ENCODE measurements at places on chromosomes 3 and 15.

- no peak for DNase-seq
These were observed 12.0 kb downstream of the DLL4 start for GRCh38 chr15:40941068-40941527.

GRCh38 chr3:124942613-124943012, 8.1 kb upstream of the MUC13 start:
- no peak for DNase-seq

DNA sequence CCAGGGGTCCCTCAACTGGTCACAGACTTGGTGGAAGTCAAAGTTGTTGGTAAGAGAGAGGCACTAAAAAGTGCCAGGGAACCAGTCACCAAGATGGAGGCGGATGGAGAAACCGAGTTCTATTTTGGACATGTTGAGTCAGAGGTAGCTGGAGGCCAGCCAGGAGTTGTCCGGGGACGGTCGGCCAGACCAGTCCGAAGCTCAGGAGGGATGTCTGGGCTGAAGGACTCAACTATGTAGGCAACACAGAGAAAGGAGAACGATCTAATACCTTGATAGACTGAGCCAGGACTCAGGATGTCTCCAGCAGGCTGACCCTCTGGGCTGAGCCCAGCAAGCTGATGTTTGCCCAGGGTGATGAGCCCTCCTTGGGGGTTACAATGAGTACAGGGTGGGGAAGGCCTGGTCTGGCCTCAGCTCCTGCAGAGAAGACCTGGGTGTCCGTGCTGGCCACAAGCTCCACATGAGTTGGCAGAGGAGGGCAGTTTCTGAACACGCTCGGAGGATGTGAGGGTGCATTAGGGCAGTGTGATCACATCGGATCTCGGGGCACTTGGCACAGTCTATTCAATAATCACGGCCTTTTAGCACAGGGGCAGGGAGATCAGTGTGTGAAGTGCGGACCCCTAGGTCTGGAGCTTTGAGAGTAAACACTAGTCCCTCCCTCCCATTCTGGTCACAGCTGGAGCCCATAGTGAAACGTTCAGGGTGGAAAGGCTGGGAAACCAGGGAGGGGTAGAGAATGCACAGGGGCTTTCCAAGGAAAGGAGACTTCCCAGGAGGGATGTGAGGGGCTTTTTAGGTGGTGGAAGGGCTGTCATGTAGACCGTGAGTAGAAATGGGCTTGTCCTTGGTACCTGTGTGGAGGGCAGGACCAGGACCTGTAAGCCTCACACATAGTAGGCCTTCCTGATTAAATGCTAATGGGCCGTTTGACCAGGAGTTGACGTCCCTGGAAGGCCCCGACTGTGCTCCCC, 111.9 kb downstream of the ETFA start:
- DNase-seq: no peak

DNA sequence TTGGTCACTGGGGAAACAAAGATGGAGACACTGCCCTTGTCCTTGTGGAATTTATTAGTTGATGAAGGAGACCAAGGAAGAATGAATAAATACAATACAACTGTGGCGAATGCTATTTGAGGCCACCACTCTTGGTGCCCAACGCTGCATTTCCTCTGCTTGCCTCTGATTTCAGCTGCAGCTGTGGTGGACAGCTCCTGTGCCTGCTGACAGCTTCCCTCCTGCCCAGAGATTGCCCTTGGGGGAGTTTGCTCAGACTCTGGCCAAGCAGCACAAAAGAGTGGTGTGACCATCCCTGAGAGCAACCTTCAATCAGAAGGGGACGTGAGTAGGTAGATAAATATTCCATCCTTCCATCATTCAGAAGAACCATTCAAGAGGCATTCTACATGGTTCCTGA, 64.6 kb upstream of the FHIT start:
- DNase-seq: no peak

DNA sequence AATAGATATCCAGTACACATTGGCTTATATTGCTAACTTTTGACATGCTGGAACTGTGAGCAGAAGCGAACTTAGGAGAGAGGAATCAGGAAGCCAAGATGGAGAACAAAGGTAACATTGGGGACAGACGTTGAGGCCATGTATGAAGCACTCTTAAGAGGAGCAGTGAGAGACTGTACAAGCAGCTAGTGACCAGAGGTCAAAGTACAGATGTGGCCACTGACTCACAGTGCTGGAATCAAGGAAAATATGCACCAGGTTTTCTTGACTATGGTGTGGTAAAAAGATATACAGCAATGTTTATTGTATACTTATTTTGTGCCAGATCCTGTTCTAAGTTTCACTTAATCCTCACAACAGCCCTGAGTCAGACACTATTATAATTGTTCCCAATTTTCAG, 2.0 kb upstream of the IL20RB start:
- DNase-seq: no peak

DNA sequence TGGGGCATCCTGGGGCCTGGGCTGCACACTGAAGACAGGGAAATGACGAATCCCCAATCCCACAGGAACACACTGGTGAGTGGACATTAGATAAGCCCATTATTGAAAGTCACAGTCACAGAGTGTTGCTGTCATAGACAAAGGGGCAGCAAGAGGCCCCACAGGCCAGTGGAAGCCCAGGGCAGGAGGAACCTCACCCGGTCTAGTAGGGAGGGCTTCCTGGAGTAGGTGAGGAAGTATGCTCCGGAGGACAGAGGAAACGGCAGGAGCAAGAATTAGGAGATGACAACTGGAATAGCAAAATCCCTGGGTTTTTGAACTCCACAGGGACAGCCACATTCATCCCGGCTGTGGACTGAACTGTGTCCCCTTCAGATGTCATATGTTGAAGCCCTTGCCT, 101.2 kb downstream of the TPRA1 start:
- no peak for DNase-seq

DNA sequence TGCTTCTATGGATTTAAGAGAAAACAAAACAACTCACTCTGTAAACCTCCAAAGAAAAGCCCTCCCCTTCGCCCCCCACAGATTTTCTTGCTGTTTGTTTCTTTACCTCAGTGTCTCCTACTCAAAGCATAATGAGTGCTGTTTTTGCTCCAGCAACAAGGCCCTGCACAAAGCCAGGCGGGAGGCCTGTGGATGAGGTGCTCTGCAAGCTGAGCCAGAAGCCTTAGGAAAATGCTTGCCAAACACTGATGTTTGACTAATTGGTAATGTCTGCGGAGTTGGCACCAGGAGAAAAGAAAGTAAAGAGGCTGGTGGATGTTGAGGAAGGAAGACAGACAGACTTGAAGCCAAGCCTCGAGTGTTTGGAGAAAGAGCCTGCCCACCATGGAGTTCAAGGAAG, 99.7 kb downstream of the RARB start:
- no peak for DNase-seq

DNA sequence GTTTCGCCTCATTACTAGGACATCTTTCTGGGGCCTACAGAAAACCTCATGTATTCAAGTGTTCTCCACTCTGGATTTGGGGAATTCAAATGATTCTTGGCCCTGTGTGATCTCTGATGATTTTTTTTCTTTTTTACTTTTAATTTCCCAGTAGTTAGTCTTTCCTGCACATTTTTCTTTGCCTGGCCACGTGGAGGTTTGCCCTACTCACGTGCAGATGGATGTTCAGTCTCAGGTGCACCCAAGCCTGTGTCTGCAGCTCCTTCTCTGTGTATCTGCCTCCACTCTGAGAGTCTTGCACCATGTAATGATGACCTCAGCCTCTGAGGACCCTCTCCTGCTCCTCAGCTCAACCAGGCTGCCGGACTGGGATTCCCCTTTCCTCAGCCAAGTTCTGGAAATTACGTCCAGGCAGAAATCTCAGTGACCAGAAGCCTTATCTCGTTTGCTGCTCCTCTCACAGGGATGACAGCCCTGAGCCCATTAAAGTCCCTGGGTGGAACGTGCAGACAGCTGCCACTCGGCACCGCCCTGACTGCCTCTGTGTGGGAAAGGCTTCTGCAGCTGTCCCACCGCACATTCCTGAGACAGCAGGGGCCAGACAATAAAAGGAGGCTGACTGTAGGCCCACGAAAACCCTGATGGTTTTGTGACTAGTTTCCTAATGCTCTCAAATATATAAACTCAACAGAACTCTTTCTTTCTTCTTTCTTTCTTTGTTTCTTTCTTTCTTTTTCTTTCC, 31.4 kb upstream of the GABRB3 start:
- DNase-seq: no peak

GRCh38 chr3:64093211-64093610, 69.9 kb upstream of the PSMD6 start:
- no peak for DNase-seq

- DNase-seq: peak; percentile 17
These were observed 54.2 kb upstream of the ARHGEF3 start for GRCh38 chr3:56855856-56856512.

DNA sequence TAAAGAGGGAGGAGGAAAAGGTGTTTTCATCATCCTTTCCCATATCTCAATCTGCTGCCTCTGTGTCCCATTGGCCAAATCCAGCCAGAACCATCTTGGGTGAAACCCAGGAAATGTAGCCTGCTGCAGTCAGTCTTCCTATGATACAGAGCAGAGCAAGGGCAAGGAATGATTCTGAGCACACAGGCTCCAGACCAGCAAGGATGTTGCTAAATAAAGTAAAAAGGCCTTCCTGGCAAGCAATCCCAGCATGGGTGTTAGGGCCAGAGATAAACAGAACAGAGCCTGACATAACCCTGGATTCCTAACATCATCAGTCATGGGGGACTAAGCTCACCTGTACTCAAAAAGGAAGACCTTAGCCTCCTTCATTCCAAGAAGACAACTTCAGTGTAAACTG, 90.7 kb upstream of the AGTR1 start:
- DNase-seq: no peak

GRCh38 chr3:9143184-9143583, 106.3 kb downstream of the SRGAP3 start:
- DNase-seq: no peak

DNA sequence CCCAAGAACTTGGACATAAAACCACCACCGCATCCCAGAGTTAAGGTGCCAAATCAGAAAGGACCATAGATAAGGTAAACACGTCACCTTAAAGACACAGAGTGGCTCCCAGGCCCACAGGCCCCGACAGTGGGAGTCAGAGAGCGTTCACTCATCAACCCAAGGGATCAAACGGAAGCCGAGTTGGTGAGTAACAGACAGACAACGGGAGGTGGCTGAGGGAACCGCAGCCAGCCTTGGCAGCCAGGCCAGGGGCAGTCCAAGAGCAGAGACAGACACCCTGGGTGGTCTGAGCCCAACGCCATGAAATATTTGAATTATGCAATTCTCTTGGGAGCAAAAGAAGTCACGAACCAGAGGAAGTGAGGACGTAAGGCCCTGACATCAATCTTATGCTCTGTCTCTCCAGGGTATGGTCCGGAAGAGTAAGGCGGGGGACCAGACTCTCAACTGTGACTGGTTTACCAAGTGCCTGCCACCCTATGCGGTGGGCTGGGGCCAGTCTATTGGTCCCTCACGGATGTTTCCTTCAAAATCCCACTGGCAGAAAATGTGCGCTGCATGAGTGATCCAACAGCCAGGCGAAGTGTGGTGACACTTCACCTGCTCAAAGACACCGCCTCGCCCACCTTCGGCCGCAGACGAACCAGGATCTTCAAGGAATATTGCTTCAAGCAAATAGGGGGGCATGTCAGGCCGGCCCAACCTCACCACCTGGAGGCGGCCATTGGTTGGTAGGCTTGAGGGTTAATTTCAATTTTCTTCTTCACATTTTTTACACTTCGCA, 34.3 kb downstream of the TMEM44 start:
- no peak for DNase-seq

DNA sequence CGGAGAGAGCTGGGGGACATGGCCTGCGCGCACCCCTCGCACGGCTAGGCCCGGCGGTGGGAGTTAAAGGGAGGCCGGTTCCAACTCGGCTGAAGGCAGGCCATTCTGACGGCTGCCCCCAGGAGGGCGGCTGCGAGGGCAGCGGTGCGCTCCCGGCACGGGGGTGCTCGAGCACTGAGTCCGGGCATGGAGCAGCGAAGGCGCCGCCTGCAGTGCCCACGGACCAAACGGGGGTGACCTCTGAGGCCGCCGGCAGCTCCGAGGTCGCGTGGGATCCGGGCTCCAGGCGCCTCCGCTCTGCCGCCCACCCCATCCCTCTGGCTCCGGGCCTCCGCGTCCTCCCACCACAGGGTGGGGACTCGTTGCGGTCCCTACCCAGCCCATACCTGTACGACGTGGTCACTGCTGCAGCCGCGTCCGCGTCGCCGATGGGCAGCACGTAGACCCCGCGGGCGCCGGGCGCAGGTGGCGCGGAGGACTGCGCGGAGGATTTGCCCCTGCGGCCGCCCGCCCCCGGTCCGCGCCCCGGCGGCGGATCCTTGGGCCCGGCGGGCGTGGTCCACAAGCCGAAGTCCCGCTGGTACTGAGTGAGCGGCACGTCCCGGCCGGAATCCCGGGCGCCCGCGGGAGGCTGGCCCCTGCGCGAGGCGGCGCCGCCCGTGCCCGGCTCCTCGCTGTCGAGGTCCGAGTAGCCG, 469 bp downstream of the MAP6D1 start:
- DNase-seq: no peak

DNA sequence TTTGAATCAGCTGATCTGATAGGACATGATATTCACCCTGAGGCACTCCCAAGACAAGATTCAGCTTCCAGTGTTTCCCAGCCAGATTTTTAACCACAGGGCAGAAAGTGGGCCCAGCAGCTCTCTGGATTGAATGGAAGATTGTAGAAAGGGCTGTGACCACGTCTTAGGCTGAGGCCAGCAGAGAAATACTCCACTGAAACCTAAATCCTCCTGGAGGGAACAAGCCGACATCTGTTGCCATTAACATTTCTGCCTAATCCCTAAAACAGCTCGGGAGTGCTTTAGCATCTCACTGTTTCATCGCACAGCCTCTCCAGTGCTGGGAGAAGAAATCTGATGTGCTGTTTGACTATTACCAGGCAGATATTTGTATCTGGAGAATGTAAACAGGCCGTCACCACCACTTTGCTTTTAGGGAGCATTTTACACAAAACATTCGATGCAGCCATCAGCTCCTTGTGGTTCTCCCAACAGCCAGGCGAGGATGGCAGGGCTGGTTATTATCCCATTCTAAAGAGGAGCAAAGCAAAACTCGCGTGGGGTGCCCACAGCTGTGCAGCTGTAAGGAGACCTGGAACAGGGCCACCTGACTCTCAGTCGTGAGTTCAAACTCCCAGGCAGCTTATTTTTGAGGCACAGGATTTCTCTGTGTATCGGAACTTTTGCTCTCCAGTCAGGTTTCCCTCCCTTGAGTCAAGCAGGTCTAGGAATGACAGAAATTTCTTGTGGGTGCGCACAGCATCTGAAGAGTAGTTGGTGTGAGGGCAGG, 117.4 kb downstream of the LIPC start:
- no peak for DNase-seq

- peak; percentile 49 for DNase-seq
These were observed 12.4 kb downstream of the KLF13 start for GRCh38 chr15:31338879-31339557.

DNA sequence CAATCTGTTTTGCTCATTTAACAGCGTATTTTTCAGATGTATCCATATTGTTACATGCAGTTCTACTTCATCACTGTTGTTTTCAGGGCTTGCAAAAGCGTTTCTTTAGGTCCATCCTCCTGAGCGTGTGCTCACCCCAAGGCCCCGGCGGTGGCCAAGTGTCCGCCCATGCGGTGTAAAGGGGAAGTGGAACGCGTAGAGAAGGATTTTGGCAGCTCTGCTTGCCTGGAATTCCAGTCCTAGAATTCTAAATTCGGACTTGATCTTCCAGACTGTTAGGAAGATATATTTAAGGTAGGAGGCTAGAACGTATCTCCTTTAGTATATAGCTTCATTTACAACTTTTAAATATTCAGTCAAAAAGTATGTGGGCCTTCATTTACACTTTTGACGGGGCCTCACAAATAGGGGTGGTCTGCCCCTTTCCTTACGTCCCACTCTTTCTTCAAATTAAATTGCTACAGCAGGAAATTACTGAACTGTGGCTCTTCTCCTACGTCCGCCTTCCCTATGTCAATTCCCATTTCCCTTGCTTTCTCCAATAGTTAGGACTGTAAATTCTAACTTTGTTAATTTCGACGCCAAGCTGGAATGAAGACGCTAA, 609 bp upstream of the TBC1D23 start:
- DNase-seq: no peak

Data from CD4-positive, alpha-beta T cell treated with Interleukin-4 for 4 hours (primary cell).